ENCODE measurements at places on chromosomes 12 and 14. TPM values are rescaled to one million over a fixed set of nuclear protein-coding genes. Genes with fewer than 3 reads are reported as not detected.
A peak's percentile ranks its signal among the peaks of the same experiment; 100 is the strongest.

DNA sequence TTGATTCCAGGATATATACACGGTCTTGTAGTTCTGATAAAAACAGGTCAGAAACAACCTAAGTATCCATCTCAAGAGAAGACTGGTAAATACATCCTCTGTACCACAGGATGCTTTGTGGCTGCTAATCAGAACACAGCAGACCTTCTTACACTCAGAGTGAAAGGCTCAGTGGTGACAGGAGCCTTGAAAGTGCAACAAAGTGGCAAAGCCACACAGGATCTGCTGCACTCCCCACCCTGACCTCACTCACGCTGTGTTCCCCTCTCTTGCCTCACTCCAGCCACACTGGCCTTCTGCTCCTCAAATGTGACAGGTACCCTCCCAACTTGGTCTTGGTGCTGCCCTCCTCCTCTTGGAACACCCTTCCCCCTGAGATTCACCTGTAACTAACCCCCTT, 98.1 kb upstream of the GRIP1 start:
- DNase-seq: no peak

Gene TMEM253
- polyA plus RNA-seq: 0.74 TPM

DNA sequence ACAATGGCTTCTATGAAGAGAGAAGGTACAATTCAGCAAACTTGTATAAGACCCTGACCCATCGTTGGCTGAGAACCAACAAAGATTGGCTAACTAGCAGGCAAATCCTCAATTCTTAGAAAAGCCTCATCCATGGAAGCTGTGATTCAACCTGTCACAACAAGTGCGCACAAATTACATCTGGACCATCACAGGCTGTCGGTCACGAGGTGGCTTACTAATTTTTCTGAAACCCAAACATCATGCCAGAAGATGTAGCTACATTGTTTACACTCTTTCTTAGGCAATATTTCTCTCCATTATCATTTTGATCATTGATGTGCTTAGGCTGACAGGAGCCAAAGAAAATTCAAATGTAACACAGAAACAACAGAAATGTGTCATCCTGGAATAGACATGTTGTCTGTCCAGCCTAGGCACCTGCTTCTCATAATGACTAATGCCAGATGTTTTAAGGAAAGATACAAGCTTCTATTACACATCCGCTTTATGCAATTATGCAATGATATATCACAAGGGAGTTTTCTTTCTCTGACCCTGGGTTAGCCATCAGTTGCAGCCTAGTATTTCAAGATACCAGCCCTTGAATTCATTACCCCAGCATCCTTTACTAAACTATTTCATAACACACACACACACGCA, 92.9 kb upstream of the DIO2 start:
- DNase-seq: no peak

Gene RITA1
- 9.3 TPM for polyA plus RNA-seq

GRCh38 chr14:51073731-51074130, 21.2 kb downstream of the TRIM9 start:
- DNase-seq: peak; percentile 66

GRCh38 chr12:131128556-131128955, 174.8 kb downstream of the ADGRD1 start:
- DNase-seq: no peak

DNA sequence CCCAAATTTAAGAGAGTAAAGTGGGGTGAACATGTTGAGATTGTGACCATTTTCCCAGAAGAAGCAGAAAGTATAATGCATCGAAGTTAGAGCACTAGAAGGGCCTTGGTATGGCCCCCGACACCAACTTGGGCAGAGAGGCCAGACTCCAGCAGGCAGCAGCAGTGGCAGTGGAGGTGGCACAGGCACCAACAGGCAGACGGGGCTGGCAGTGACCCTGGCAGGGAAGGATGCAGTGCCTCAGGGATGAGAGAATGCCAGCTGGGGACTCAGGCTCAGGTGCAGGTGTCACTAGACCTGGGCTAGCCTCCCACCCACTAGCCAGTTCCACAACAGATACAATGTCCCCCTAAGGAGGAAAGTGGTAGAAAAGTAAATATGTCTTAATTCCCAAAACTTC, 27.7 kb upstream of the AMIGO2 start:
- no peak for DNase-seq

DNA sequence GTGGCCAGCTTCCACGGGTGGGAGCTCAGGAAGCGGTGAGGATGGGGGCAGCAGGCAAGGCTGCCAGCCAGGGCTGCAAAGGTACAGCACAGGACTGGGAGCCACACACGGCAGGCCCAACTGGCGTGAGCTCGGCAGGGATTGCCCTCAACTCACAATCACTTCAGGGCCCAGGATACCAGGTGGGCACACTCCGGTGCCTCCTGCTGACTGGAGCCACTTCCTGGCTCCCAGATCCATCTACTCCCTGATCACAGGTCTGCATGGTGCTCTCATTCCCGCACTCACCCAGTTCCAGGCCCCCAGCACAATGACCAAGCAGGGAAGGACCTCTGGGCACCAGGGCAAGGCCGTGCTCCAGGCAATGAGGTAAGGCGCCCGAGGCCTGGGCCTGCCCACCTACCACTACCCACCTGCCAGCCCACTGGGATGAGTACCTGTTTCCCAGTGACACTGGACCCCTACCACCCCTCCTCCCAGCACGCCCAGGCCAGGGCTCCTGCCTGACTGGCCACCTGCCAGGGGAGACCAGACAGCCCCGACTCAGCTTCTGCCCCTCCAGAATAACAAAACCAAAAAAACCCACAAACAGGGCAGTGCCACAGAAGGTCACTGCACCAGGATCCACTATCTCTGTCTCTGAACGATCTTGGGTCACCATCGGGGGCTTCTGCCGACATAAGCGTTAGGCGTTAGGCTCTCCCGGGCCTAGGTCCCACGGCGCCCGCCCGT, 1.8 kb downstream of the JAG2 start:
- DNase-seq: no peak

DNA sequence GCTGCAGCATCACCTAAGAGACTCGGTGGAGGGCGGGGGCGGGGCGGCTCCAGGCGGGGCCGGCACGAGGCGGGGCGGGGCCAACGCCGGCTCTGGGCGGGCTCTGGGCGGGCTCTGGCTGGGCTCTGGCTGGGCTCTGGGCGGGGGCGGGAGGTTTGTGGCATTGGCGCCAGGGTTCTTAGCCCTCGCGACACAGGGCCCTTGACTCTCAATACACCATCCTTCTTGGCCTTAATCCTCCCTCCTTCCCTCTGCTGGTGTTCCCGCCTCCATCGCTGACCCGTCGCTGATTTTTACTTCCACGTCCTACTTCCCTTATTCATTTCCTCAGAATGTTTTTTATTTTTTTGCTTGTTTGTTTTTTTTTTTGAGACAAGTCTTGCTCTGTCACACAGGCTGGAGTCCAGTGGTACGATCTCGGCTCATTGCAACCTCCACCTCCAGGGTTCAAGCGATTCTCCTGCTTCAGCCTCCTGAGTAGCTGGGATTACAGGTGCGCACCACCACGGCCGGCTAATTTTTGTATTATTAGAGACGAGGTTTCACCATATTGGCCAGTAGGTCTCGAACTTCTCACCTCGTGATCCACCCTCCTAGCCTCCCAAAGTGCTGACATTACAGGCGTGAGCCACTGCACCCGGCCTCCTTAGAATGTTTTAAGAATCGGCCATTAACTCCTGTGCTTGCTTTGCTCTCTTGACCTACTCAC, at the start of gene BLTP3B:
TSS of gene BLTP3B (minus strand) at position 24 of the 709 bp plus-strand sequence. CDS start 239 bp downstream, outside the sequence.
- DNase-seq: peak; percentile 86

Gene SLC10A1
- polyA plus RNA-seq: 0.31 TPM

DNA sequence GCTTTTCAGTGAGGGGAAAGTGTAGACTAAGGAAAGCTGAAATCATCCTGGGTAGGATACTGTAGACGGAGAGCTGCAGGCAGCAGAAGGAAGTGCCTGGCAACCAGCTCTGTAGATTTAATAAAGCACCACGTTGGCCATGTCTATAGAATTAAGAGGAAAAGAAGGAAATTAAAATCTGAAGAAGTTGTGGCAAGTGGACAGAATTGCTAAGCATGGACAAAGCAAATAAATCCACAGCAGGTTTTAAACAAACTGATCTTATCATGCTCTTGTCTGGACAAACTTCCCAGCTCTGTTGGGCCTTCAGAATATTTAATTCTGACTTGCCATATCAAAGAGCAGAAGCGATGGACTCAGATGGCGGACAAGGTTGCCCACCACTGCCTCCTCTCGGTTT, 27.2 kb upstream of the EVL start:
- DNase-seq: no peak

Gene REM2
- polyA plus RNA-seq: 0.81 TPM

DNA sequence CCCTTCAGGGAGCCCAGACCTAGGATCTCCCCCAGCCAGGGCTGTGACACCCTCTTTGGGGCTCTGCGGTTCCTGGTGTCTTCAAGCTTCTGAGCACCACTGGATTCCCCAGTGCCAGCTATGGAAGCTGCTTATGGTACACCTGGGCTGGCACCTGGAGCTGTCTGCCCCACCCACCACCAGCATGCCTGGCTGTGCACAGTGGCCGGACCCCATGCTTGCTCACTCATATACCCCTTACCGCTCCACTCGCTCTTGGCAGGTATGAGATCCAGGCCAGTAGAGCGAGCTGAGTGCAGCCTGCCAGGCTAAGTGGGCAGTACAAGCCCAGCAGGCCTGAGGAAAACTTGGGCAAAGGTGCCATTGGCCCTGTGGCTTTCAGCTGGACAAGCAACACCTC, 114.0 kb downstream of the DACT1 start:
- no peak for DNase-seq

Gene TMEM30B
- 20.2 TPM for polyA plus RNA-seq

DNA sequence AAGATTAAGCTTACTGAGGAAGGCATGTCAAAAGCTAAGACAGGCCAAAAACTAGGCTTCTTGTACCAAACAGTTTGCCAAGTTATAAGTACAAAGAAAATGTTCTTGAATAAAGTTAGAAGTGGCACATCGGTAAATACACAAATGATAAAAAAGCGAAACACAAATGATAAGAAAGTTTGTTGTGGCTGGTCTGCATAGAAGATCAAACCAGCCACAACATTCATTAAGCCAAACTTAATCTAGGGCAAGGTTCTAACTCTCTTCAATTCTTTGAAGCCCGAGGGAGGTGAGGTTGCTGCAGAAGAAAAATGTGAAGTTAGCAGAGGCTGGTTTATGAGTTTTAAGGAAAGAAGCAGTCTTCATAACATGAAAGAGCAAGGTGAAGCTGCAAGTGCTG, 1119.6 kb upstream of the FLRT2 start:
- DNase-seq: no peak

GRCh38 chr14:93952829-93953228, 23.5 kb downstream of the ASB2 start:
- no peak for DNase-seq

Gene TMCC3
- 8.3 TPM for polyA plus RNA-seq

- no peak for DNase-seq
Observed at GRCh38 chr12:53103860-53104305, 597 bp downstream of the SOAT2 start.

Gene SLC24A4
- polyA plus RNA-seq: 0.31 TPM

Gene C12orf76
- polyA plus RNA-seq: 36.9 TPM

DNA sequence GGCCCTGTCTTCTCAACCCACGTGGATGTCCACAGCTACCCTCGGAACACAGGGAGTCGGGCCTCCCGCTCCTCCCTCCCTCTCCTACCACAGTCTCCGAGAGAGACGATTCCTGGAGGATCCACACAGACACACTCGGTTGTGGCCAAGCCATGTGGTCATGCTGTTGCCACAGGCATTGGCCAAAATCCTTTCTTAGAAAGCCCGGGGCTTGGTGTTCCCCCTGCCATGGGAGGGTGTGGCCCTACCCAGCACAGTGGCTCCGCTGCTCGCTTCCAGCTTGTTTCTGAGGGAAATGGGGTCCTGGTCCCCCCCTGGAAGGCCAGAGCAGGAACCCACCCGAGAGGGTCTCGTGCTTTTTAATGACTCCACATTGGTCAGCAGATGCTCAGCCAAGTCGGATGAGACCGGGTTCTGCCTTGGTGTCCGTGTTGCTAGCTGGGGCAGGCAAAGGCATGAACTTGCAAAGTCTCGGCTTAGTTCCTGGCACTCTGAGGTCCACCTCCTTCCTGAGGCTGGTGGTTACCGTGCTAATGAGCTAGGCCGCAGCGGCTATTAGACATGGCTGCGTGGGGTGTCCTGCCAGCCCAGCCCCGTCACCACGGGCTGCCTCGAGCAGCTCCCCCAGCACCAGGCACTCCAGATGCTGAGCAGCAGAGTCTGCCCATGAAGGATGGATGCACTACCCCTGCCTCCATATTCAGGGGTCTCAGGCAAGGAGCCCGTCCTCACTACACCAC, 46.8 kb upstream of the MEG3 start:
- no peak for DNase-seq

Data from right lung (tissue), 10 donors.